OCI-LY7 (cell line): ENCODE measurements at places on chromosomes 12 and 14.
A peak's percentile ranks its signal among the peaks of the same experiment; 100 is the strongest.

GRCh38 chr14:68704736-68705720, 87.8 kb downstream of the ZFP36L1 start:
- no peak for DNase-seq

- no peak for DNase-seq
Measured at GRCh38 chr12:124169577-124170284, 125.2 kb upstream of the RFLNA start.

- DNase-seq: no peak
Measured at GRCh38 chr12:75705749-75706711, 194.6 kb upstream of the KRR1 start.

GRCh38 chr14:22084393-22085281, 411.0 kb upstream of the OR4E1 start:
- DNase-seq: peak; percentile 71

DNA sequence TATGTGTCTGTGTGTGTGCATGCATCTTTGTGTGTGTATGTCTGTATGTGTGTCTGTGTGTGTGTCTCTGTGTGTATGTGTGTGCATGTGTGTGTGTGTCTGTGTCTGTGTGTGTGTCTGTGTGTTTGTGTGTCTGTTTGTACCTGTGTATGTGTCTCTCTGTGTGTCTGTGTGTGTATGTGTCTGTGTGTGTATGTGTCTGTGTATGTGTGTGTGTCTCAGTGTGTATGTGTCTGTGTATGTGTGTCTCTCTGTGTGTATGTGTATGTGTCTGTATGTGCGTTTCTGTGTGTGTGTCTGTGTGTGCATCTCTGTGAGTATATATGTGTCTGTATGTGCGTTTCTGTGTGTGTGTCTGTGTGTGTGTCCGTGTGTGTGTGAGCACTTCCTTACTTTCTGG, 39.6 kb upstream of the SMOC1 start:
- DNase-seq: no peak

DNA sequence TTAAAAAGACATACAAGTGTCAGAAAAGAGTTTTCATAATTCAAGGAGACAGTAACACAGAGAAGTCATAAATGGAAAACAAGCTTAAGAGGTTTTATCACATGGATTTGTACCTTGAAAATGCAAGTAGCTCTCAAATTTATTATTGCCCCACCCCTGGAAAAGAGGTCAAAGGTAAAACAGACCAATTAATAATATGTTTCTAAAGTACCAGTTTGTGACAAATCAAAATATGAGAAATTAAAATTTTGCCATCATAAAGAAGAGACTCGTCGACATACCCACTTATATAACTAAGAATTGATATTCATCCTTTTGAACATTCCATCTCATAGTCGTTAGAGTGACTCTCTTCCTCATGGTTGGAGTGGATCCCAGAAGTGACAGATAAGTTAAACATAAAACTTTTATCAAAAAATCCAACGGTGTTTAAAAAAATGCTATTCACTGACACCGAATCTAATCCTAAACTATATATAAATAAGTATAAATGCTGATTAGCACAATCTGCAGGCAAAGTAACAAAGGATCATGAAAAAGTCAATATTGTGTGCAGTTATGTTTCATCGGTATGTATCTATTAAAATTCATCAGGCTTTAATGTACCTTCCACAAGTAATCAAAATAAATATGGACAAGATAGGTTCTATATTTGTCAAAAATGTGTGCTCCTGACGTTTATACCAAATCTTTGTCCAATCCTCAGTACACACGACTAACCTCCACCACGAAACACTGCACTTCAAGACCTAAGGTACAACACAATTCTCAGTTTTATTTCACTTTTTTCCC, 2.3 kb downstream of the CORO1C start:
- DNase-seq: no peak

DNA sequence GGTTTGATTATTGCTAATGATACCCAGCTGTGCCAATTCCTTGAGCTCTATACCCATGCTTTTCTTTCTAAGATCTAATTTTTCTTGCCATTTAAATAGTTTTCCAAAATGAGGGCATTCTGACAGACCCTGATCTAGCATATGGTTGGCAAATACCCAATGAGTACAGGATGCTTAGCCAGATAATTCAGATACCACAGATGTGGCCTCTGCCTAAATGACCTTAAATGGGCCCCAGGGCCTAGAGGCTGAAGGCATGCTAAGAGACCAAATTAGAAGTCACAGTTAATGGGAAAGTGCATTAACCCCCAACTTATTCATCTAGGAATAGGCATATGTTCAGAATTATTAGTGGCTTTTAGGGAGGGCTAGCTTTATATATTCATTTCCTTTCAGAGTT, 122.3 kb upstream of the CNOT2 start:
- DNase-seq: no peak

DNA sequence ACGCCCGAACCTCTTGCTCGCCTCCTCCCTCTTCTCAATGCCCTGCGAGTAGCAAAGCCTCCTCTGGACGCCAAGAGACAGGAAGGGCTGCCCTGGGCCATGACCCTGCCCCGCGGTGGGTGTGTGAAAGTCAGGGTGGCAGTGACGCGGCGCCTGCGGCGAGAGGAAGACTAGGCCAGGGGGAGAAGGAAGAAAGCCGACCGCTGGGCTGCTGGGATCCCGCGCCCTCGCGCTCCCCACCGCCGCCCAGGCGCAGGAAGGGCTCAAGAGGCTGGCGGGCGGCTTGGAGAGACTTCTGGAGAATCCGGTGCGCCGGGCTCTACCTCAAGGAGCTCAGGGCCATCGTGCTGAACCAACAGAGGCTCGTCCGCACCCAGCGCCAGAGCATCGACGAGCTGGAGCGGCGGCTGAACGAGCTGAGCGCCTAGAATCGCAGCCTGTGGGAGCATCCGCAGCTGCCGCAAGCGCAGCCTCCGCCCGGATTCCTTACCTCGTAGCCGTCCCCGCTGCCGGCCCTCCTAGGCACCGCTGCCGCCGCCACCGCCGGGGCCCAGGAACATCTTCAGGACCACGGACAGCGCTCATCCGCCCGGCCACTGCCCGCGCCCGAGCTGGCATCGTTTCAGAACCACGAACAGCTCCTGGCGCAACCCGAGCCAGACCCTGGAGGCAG, 105.0 kb upstream of the PRB2 start:
- peak; percentile 24 for DNase-seq

DNA sequence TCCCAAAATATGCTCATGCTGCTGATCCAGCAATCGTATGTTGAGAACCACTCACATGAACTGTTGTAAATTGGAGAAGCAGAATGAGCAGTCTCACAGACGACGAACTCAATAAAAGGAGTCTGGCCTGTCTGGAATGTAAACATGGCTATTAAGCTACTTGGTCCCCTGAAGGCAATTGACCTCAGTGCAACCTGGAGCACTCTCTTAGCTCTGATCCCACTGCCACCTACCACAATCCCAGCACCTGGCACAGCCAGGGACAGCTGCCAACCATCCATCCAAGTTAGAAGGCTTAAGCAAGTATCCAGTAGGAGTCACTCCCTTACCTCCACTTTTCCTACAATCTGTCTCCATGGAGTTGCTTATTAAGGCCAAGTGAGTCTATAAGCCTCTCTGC, 406.9 kb upstream of the CLEC14A start:
- no peak for DNase-seq

- no peak for DNase-seq
Measured at GRCh38 chr14:87158283-87158682, 834.7 kb downstream of the GALC start.

DNA sequence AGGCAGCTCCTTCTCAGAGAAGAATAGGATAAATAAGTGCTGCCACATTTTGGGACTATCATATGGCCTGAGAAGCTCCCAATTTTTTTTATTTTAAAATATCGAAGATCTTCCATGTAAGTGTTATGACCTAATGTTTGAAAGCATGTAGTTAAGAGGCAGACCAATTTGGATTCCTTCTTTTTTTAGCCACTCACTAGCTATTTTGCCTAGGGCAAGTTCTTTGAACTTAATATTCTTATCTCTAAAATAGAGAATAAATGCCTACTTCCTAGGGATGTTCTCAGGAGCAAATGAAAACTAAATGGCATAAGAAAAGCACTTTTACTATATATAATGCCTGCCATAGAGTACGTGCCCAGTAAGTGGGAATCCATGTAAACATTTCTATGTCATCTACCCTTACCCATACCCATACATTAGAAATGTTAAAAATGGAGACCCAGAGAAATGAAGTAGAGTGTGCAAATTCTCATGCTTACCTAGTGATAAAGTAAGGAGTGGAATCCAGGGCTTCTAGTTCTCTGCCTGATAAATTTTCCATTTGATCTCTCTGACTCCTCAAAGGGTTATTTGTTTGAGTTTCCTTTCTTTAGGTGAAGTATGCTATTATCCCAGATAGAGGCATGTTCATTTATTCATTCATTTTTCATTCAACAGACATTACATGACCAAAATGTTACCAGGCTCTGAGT, 148.3 kb downstream of the TGFB3 start:
- DNase-seq: no peak

DNA sequence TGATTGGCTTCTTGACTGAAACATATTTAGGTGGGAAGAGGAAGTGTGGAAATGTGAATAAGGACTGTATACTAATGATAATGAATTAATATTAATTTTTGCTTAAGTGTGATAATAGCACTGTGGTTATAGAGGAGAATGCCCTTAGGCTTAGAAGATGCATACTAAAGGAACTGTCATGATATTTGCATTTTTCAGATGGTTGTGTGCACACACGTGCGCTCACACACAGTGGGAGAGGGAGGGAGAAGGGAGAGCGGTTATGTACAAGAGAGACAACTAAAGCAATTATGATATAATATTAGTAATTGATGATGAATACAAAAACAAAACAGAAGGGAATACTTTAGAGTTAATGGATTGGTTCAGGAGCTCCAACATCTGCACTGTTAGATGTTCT, 54.2 kb downstream of the RCOR1 start:
- DNase-seq: peak; percentile 49
